ENCODE measurements at places on chromosomes 7 and 10. TPM values are rescaled to one million over a fixed set of nuclear protein-coding genes. Genes with fewer than 3 reads are reported as not detected.

DNA sequence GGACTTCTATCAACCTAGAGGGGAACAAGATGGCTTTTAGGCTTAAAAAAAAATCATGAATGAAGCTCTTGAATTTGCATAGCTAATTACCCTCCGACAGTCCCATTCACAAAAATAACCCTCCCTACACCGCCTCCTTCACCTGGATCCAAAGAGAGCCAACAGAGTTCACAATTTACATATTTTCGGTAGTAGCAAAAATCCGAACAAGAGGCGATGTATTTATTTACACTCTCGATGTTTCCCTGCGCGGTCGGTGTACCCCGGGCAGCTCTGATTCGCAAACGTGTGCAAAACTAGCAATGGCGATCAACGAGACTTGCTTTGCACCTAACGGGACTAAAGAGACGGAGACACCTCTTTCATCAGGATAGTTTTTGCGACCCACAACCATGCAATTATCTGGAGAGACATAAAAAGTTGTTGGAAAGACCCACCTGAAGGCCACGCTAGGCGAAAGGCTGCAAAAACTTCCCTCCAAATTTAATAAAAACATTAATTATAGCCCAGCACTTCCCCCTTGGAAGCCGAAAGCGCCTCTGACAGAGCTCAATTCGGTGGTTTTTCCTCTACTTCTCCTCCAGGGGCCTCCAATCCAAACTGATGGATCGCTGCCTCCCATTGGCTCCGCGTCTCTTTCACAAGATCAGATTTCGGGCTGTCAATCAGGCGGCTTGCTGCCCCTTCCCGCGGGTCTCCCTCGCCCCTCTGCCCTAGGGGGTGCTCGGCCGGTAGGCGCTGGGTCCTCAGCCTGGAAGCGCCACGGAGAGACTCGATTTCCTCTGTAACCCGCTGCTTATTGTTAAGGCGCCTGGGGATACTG, at the start of gene ETV1:
ETV1 (minus strand) TSS at position 541 of the 823 bp plus-strand sequence. CDS start 614 bp downstream, outside the sequence.
- peak; percentile 98 for DNase-seq
- peak within 1 kb of the TSS; percentile 99 for H3K27ac ChIP-seq
- peaks cover 36% of the 10 kb centered on the region for H3K4me1 ChIP-seq
- H3K36me3 ChIP-seq: no peaks in the 10 kb centered on the region

DNA sequence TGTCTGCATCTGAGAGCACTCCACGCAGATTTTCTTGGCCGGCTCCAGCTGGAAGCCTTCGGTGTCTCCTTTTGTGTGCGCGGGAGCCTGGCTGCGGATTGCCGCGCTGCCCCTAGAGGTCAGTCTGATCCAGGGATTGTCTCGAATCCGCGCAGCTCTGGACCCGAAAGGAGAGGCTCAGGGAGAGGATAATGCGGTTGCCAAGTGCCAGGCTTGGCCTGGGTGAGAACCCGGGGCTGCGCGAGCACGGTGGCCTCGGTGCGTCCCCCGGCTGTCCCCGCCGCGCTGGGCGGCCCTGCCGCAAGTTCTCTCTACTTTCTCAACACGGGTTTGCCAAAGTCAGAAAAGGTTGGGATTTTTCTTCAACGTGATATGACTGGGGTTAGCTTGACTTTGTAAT, 140.9 kb downstream of the ADCYAP1R1 start:
- no peaks in the 10 kb centered on the region for H3K4me1 ChIP-seq
- H3K27ac ChIP-seq: no peak overlapping the region
- peak; percentile 94 for DNase-seq

Gene AMZ1
- total RNA-seq: 0.73 TPM

Gene FXYD4
- not detected for total RNA-seq

Gene ACBD7
- 24.1 TPM for total RNA-seq
